ENCODE measurements at places on chromosomes 16 and 17. TPM values are rescaled to one million over a fixed set of nuclear protein-coding genes. Genes with fewer than 3 reads are reported as not detected.
A peak's percentile ranks its signal among the peaks of the same experiment; 100 is the strongest.

Gene HAS3
- 0.96 TPM for total RNA-seq

- no peak overlapping the region for H3K4me3 ChIP-seq
- DNase-seq, result no peak
- H3K27ac ChIP-seq, result no peak overlapping the region
- no peaks in the 10 kb centered on the region for H3K4me1 ChIP-seq
- H3K36me3 ChIP-seq, result no peaks in the 10 kb centered on the region
Observed at GRCh38 chr17:33113991-33114370, 122.3 kb downstream of the SPACA3 start.

DNA sequence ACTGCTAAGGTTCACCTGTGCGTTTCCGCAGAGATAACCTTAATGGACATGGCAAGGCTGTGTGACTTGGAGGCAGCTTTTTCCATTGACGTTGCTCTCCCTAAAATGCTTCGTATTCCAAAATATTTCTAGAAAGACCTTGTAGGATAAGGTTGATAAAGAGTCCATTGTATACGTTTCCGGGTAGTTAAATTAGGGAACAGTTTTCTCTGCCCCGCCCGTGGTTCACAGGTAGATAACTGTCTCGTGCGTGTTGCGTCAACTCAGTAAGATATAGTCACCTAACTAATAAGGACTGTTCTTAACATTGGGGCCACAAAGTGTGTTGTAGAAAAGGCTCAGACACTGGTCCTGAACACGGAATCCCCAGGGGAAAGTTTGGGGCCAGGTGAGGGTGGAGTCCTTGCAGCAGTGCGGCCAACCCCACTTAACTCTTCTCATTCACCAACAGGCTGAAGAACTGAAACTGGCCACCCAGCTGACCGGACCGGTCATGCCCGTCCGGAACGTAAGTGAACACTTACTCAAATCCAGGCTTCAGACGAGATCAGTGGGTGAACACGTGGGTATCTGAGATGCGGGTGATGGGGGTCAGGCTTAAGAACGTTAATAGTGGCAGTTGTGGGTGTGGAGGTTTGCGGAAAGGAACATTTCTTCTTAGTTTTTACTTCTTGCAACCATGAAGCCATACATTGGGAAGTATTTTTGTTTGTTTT lies 1.6 kb downstream of the RPL13 start:
- H3K27ac ChIP-seq, result peak overlapping the region; percentile 96
- H3K4me3 ChIP-seq, result peak overlapping the region; percentile 78
- peaks cover 14% of the 10 kb centered on the region for H3K4me1 ChIP-seq
- H3K27me3 ChIP-seq, result no peaks in the 10 kb centered on the region
- DNase-seq, result no peak
- no peaks in the 10 kb centered on the region for H3K36me3 ChIP-seq

Gene TBC1D3
- total RNA-seq, result not detected

DNA sequence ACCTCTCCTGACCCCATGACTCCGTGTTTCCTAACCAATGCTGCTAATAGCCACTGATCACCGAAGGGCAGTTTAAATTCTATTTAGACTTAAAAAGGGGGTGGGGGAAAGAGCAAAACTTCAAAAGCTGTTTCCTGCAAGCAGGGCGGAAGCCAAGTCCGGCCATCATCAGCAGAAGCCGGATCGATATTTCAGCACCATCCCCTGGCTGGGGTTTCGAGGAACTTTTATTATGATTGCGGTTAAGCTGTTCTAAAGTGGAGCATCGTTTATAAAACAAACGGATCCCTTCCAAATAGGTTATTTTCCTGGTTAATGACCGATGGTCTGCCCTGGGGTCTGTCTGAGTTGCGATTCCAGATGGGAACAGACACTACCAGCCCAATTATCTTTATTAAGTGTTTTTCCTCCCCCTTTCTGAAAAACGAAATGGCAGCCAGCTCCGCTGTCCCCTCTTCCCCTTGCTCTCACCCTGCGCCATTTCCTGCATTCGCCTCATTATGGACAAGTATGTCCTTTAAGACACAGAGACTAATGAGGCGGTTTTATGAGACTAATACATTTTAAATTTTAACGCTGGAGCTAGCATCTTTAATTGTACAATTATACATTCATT lies 76.1 kb upstream of the IRX3 start:
- no peaks in the 10 kb centered on the region for H3K27me3 ChIP-seq
- no peak overlapping the region for H3K27ac ChIP-seq
- DNase-seq, result no peak
- no peak overlapping the region for H3K4me3 ChIP-seq
- H3K36me3 ChIP-seq, result no peaks in the 10 kb centered on the region

DNA sequence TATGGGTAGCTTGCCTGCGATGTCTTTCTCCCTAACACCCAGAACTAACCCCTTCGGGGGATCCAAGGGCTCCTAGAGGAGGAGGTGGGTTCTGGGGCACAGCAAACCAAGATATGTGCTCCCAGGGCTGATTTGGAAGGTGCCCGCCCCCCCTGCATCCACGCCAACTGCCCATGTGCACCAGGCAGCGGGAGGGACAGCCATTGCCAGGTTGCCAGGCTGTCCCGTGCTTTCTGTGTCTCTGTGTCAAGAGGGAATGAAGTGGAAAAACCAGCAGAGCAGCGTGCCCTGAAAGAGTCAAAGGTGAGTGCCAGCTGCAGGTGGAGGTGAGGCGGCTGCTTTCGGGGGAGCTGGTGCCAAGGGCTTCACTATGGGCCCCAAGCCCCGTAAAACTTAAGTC lies 6.4 kb downstream of the TEKT5 start:
- H3K4me3 ChIP-seq, result no peak overlapping the region
- H3K27ac ChIP-seq, result no peak overlapping the region

DNA sequence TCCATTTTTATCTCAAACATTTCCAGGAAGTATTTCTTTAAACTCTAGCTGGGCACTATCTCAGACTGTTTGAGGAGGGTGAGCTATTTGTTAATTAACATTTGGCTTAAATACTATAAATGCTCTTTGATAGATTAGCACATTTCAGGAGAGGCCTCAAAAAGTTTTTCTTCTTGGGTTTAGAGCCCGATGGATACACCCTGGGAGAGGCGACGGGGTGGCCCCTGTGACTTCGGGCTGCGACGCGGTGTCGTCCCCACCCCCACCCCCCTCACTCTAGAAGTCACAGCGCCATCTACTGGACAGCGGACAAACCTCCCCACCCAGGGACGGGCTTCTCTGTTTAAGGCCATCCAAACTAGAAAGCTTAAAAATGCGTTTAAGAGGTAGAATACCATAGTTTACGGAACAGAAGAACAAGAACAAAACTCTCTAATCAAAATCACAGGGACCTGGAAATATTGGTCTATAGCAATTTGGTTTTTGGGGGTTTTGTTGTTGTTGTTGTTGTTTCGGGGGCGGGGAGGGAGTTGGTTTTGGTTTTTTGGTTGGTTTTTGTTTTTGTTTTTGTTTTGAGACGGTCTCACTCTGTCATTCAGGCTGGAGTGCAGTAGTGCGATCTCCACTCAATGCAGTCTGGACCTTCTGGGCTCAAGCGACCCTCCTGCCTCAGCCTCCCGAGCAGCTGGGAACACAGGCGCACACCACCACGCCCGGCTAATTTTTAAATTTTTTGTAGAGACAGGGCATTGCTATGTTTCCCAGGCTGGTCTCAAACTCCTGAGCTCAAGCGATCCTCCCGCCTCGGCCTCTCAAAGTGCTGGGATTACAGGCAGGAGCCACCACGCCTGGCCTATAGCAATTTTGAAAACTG lies 254.4 kb downstream of the C16orf95 start:
- no peak overlapping the region for H3K4me3 ChIP-seq
- no peaks in the 10 kb centered on the region for H3K4me1 ChIP-seq
- peaks cover 8% of the 10 kb centered on the region for H3K27me3 ChIP-seq
- DNase-seq, result no peak
- H3K36me3 ChIP-seq, result no peaks in the 10 kb centered on the region

DNA sequence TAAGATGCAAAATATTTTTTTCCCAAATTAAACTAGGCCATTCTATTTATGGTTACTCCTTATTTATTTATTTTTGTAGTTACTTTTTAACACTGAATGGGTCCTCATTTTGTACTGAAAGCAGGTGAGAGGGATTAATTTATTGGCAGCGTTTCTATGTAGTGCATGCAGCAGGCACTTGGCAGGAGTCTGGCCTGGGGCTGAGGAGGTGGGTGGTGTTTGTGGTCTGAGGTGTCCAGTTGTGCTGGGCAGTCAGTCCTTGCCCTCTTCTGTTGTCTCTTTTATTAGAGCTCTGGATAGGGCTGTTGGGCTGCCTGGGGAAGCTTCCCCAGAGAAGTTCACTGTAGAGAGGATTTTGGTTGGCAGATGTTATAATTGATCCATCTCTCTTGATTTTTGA lies 12.7 kb downstream of the SEC14L1 start:
- peak overlapping the region; percentile 36 for H3K27ac ChIP-seq
- no peaks in the 10 kb centered on the region for H3K4me1 ChIP-seq
- H3K36me3 ChIP-seq, result no peaks in the 10 kb centered on the region
- H3K4me3 ChIP-seq, result no peak overlapping the region
- H3K27me3 ChIP-seq, result no peaks in the 10 kb centered on the region

DNA sequence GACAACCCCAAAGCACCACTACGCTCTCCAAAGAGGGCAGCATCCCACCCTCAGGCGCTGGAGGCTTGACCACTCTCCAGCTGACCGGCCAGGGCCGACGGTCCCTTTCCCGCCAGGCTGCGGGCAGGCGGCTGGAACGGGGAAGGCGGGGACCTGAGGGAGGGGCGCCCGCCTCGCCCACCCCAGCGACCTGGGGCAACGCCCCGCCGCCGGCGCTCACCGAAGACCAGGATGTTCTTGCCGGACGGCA lies 431 bp downstream of the DYNC1LI2 start:
- peak overlapping the region; percentile 100 for H3K4me3 ChIP-seq
- H3K27ac ChIP-seq, result peak overlapping the region; percentile 97
- H3K36me3 ChIP-seq, result no peaks in the 10 kb centered on the region
- peaks cover 12% of the 10 kb centered on the region for H3K4me1 ChIP-seq
- no peak for DNase-seq
